ENCODE measurements at places on chromosomes 2 and 18.

- peak; percentile 35 for DNase-seq
These were observed 11.0 kb downstream of the ERFE start for GRCh38 chr2:238169708-238170251.

DNA sequence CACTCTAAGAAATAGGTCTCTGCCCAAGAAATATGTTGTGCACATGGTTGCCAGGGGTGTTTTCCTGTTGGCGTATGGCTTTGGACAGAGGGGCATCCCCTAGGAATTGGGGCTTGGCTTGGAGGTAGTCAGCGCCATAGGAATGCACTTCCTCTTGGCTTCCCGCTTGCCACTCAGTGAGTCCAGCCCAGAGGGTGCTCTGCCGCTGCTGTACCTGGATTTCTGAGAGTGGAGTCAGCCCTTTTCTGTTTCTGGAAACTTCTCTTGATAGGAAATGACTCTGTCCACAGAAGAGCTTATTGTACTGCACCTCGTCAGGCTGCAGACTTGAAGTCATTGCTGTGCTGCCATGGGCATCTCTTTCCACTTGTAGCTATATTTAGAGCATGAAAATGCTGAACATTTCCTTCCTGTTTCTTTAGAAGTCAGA, 116.7 kb upstream of the MGAT5 start:
- no peak for DNase-seq

DNA sequence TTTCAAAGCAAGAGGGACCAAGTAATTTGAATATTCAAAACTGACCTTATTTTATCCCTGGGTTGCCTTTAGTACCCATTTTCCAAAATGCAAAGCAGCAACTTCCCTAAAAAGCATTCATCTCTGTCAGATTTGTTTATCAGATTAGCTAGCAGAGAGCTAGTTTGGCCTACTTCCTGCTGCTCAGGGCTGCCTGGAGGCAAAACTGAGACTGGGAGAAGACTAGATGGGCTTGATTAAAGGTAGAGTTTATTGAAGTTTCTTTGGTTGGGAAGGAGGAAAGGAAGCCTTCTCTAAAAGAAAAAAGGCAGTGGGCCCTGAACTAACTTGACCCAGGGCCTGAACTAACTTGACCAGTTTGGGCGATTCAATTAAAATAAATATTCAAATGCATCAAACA, 426.1 kb upstream of the FAM98A start:
- DNase-seq, result no peak

GRCh38 chr2:120750488-120751210, 15.0 kb downstream of the GLI2 start:
- DNase-seq, result no peak

GRCh38 chr2:3641841-3642421, 16.1 kb upstream of the ALLC start:
- DNase-seq, result no peak

- no peak for DNase-seq
These were observed 25.5 kb downstream of the B4GALT6 start for GRCh38 chr18:31658670-31659575.

All from right kidney (tissue), 9 donors.